ENCODE measurements at places on chromosomes 12 and 14. TPM values are rescaled to one million over a fixed set of nuclear protein-coding genes. Genes with fewer than 3 reads are reported as not detected.

BATF gene
- 34.1 TPM for total RNA-seq

FIGNL2 gene
- total RNA-seq: 1.1 TPM

IL22 gene
- not detected for total RNA-seq

APAF1 gene
- total RNA-seq: 32.8 TPM

DHRS2 gene
- 0.17 TPM for total RNA-seq

AQP5 gene
- total RNA-seq: not detected

EIF2B2 gene
- 37.2 TPM for total RNA-seq

TAS2R10 gene
- 0.48 TPM for total RNA-seq

IGFBP6 gene
- total RNA-seq: 2.0 TPM

TTC7B gene
- 5.9 TPM for total RNA-seq

SRRM4 gene
- not detected for total RNA-seq

WASHC3 gene
- 53.2 TPM for total RNA-seq

WNT1 gene
- total RNA-seq: 1.7 TPM

HNF1A gene
- not detected for total RNA-seq

MIPOL1 gene
- total RNA-seq: not detected
